Kidney epithelial cell (primary cell): ENCODE measurements at places on chromosomes 12 and 14. TPM values are rescaled to one million over a fixed set of nuclear protein-coding genes. Genes with fewer than 3 reads are reported as not detected.

BCDIN3D gene
- 5.4 and 6.3 TPM in 2 replicates for total RNA-seq

MYG1 gene
- 73.1 and 75.3 TPM in 2 replicates for total RNA-seq

WNK1 gene
- total RNA-seq, result 57.6 and 89.6 TPM in 2 replicates

IFI27 gene
- under 0.01 and 1.4 TPM in 2 replicates for total RNA-seq

GYS2 gene
- not detected in 2 replicates for total RNA-seq

TTC9 gene
- total RNA-seq, result 16.5 and 18.1 TPM in 2 replicates

TMEM30B gene
- total RNA-seq, result 11.3 and 14.1 TPM in 2 replicates

NEDD1 gene
- 25.5 and 47.7 TPM in 2 replicates for total RNA-seq

OSGEP gene
- total RNA-seq, result 46.6 and 61.1 TPM in 2 replicates

SPX gene
- total RNA-seq, result 7.5 and 9.4 TPM in 2 replicates

C14orf180 gene
- not detected in 2 replicates for total RNA-seq

MEG3 gene
- 46.1 and 62.5 TPM in 2 replicates for total RNA-seq

SLC17A8 gene
- total RNA-seq, result under 0.01 TPM in 1 of 2 replicates, not detected in the other

PLEK2 gene
- total RNA-seq, result 44.4 and 100 TPM in 2 replicates

- no peak for DNase-seq
Measured at GRCh38 chr14:102982852-102983470, 60.5 kb downstream of the AMN start.

DNA sequence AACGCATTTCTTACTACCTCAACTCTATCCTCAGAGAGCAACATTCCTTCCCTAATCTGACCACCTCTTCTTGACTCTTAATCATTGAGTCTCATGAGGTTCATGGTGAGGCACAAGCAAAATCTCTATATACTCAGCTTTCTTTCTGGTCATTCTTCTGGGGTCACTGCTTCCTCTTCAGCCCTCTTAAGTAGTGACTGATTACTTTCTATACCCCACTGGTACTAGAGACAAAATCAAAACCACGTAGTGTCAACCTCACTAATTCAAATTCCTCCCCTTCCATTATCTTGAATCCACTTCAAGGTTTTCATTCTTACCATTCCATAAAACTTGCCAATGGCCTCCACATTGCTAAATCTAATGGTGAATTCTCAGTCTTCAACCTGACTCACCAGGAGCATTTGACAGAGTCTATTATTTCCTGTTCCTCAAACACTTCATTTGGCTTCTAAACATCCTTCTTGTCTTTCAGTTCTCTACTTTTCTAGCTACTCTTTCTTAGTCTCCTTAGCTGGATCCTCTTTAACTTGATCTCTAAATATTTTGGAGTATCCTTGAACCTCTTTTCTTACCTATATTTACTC is 6.8 kb downstream of the WDHD1 start:
- DNase-seq, result no peak

DNA sequence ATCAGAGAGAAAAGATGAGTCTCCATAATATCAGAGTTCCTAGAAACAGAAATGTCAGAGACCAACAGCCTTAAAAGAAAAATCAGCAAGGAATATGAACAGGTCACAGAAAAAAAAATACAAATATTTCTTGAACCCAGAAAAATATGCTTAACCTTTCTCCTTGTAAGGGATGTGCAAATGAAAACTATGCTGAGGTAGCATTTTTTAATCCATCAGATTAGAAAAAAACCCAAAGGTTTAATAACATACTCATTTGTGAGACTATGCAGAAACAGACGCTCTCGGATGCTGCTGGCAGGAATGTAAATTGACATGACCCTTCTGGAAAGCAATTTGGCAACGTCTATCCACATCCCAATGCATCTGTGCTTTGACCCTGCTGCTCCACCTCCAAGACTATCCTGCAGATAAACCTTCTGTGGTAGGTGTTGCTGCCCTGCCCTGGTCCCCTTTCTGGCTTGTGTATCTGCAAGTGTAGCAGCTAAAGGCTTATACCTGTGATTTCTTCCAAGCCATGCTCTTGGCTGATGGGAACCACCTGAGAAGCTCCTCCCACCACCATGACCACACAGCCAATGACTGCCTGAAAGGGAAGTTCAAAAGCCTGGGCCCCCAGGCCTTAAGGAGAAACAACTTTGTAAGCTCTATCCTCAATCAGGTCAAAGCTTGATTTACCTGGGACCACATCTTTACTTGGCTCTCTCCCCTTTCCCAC is 49.4 kb downstream of the LTBP2 start:
- DNase-seq, result no peak

- DNase-seq, result no peak
Measured at GRCh38 chr14:100096656-100097055, 31.4 kb downstream of the EVL start.

- DNase-seq, result no peak
Measured at GRCh38 chr12:12445882-12446181, 89.0 kb downstream of the BORCS5 start.

GRCh38 chr12:96698965-96699364 is 208.1 kb upstream of the NEDD1 start:
- no peak for DNase-seq

GRCh38 chr14:76109087-76109880 is 42.4 kb upstream of the GPATCH2L start:
- DNase-seq, result no peak

DNA sequence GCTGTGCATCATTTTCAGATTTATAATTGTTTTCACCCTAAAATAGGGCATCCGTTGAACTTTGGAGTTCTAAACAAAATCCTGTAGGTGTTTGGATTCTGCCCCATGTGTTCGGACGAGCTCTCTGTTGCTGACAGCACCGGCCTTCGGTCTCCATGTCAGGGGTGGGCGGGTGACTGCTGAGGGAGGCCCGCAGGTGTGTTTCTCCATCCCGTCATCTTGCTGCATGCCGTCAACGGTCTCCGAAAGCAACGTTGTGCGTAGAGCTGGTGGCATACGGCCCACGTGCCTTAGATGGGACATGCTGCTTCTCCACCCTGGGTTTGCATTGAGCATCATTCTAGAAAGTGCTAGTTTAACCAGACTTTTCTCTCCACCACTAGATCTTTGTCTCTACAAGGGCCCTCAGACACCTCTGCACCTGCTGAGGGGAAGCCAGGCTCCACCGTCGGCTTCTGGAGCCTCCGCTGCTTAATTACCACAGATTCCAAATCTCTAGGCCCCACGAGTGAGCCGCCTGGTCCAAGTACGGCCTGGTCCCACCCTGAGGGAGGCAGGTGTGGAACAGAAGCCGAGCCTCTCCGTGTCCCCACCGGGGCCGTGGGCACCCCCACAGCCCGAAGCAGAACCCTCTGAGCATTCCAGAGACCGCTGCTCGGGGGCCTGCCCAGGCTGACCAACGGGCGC is 15.7 kb upstream of the AMN start:
- no peak for DNase-seq

- DNase-seq, result no peak
Measured at GRCh38 chr12:53067074-53067992, 11.9 kb downstream of the SPRYD3 start.

GRCh38 chr12:79156846-79157463 is 292.4 kb downstream of the SYT1 start:
- no peak for DNase-seq

DNA sequence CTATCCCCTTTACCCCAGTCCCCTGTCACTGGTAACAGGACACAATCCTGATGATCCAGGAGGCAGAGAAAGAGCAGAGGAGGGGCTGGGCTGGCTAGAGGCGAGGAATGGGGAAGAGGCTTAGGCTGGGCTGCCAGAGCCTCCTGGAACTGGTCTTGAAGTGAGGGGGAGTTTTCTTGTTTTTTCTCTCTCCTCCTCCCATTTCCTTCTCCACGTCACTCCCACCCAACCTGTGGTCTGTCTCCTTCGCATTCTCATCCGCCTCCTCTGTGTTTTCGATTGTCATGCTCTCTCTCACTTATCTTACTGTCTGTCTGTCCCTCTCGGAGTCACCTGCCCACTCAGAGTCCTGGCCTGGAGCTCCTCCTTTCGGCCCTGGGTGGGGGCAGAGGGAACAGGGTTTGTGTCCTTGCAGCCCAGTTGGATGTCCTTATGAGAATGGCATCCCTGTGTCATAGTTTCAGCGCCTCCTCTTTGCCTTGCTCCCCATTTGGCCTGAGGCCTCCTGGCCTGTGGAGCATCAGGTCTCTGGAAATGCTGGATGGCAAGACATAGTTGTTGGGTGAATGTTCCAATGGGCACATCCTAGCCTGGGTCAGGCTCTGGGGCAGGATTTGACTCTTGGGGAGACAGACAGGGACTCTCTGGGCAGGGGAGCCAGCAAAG is 3.4 kb upstream of the KRT80 start:
- DNase-seq, result no peak

DNA sequence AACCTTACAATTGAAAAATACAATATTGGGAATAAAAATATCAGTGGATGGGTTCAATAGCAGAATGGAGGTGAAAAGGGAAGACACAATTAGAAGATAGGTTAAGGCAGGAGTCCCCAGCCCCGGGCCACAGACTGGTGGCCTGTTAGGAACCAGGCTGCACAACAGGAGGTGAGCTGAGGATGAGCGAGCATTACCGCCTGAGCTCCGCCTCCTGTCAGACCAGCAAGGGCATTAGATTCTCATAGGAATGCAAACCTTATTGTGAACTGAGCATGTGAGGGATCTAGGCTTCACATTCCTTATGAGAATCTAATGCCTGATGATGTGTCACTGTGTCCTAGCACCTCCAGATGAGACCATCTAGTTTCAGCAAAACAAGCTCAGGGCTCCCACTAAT is 27.3 kb upstream of the ST8SIA1 start:
- DNase-seq, result no peak

- DNase-seq, result no peak
Measured at GRCh38 chr12:92502417-92503028, 200.3 kb upstream of the PLEKHG7 start.

- peak; percentile 28 for DNase-seq
Measured at GRCh38 chr12:26056335-26056734, 68.5 kb downstream of the BHLHE41 start.

GRCh38 chr14:22929961-22930364 is 787 bp upstream of the PRMT5 start:
- no peak for DNase-seq

- DNase-seq, result no peak
Measured at GRCh38 chr12:131867471-131867870, 27.0 kb upstream of the ULK1 start.

DNA sequence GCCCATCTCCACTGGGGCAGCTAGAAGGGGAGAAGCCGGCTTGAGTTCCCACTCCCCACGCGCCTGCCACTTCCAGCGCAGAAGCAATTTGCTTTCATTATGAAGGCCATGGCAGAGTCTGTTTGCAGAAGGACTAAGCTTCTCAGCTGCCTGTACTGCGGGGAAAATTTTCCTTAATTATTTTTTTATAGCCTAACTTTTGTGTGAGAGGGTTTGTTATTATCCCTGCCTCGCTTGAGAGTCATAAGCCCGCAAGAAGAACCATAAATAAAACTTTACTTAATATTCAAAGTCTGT is 56.0 kb upstream of the DLK1 start:
- DNase-seq, result no peak

DNA sequence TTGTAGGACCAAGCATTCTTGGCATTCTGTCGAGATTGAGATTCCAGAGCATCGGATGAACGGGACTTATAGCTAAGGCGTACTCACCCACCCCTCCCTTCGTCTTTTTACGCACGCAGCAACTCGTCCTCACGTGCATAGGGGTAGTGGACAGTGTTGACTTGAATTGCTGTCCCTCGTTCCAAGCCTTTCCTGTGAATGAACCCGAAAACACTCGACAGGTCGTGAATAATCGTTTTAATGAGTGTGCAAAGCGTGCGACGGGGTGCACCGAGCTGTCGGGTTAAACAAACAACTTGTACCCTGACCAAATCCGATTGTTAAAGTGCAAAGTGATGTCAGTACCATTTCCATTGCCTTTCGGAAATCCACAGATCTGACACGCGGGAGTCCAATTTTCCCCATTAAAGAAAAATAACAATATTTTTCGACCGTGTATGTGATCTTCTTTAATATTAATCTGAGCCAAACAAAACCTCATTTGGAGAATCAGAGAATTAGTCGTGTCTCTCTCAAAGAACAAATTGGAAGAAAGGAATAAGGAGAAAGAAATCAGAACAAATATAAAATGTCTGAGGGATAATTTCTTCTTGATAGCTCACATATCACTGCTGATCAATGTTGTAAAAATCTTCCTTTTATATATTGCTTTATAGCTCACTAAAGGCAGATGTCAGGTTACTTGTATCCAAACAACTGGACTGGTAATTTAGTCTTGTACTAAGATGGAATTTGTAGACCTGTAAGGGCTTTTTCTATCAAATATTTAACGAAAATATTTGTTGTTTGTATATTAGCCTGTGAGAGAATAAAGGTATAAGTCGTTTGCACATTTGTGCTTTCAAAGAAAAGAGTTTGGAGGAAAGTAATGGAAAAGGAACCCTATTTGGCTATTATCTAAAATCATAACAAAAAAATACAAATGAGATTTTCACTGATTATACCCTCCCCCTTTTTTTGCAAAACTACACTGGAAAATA is 11.8 kb downstream of the FOXG1 start:
- no peak for DNase-seq

- no peak for DNase-seq
Measured at GRCh38 chr12:32139064-32139421, 32.4 kb downstream of the BICD1 start.

GRCh38 chr12:56999456-56999855 is 6.9 kb downstream of the ZBTB39 start:
- DNase-seq, result no peak

- no peak for DNase-seq
Measured at GRCh38 chr12:41950455-41950854, 194.2 kb downstream of the GXYLT1 start.

DNA sequence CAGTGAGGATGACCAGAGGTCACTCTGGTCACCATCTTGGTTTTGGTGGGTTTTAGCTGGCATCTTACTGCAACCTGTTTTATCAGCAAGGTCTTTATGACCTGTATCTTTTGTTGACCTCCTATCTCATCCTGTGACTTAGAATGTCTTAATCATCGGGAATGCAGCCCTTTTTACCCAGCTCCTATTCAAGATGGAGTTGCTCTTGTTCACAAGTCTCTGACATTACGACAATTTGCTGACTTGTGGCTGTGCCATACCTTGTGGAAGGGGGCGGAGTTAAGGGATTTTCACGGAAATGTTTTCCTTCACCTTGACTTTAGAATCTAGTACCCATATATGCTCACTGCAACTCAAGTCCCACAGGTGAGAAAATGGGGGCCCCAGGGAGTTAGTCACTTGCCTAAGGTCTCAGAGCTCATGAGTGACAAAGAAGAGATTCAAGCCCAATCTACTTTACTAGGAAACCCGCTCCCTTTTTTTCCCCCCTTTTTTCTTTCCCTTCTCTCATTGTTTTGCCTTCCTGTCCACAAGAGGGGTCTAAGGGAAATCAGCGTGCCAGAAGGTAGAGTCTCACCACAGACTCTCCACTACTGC is 2.7 kb upstream of the MAP1LC3B2 start:
- no peak for DNase-seq
